ENCODE measurements at places on chromosomes 12 and 14.
A peak's percentile ranks its signal among the peaks of the same experiment; 100 is the strongest.

- DNase-seq: no peak
Measured at GRCh38 chr12:3097836-3098235, 20.7 kb downstream of the TSPAN9 start.

- peak; percentile 22 for DNase-seq
Measured at GRCh38 chr14:64879635-64880220, at the start of gene SPTB. Gene SPTB, minus strand, starts transcription at chr14:64879907. Its CDS starts 56,813 bp downstream, at chr14:64823094.

- no peak for DNase-seq
Measured at GRCh38 chr14:69002069-69002468, 23.0 kb upstream of the ACTN1 start.

DNA sequence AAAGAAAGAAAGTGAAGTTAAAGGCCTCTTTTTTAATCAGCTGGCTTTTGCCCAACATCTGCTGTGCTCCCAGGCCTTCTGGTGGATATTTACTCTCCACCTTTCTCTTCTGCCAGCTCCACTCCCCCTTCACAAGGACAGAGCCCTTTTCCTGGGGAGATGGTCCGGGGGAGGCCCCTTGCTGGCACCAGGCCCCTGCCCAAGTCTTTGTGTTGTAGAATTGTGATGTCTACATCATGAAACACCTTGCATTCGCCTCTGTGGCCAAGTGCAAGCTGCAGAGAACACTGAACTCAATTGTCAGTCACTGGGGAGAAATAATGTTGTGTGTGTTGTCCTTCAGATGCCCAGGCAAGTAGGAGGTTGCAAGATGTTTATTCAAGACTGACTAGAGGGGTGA lies 150.3 kb downstream of the DPF3 start:
- DNase-seq: no peak

DNA sequence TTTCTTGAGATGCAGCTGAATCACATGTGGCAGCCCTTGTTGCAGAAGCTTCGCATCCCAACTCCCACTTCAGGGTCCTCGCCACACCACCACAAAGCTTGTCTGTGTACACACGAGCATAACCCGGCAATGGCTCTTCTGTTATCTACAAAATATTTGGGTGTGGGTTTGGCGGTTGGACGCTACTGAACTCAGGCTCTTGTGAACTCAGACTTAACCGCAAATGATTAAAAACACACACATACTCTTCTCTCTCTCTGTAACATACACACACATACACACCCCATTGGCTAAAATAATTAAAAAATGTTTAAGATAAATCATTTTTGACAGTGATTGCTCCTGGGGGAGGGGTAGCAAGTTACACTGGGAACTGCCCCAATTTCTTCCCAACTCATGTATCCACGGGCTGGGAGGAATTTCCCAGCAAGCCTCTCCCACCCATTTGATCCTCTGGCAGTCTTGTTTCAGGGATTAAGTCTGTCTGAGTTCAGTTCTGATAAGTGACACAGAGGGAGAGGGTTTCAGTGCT lies 63.7 kb upstream of the MANSC4 start:
- DNase-seq: no peak

- no peak for DNase-seq
Measured at GRCh38 chr12:24820872-24821271, 128.0 kb downstream of the BCAT1 start.

DNA sequence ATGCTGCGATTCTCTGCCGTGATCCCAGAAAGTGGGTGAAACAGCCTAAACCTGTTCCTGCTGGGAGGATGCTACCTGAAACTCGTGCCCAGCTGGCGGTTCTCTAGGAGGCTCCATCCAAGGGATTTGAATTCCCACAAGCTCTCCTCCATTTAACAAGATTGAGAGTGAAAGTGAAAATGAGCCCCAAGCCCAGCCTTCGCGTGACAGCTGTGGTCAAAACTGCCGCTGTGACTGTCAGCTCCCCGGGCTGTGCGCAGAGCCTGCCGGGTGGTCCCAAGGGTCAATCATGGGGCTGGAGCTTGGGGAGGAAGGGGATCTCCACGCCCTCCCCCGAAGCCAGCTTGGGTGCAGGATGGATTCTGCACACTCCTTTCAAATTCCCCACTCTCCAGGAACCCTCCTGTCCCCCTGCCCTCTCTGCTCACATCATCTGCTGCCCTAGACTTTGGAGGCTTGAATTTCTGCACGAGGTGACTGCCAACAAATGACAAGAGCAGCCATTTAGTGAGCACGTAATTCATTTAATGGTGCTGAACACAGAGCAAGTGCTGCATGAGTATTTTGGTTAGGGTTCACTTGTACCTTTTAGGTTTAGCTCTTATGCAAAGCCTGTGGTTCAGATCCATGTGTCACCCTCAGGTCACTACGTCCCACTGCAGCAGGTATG lies 5.3 kb downstream of the ASB2 start:
- DNase-seq: no peak

GRCh38 chr12:130087222-130087621 lies 75.0 kb upstream of the FZD10 start:
- DNase-seq: no peak

DNA sequence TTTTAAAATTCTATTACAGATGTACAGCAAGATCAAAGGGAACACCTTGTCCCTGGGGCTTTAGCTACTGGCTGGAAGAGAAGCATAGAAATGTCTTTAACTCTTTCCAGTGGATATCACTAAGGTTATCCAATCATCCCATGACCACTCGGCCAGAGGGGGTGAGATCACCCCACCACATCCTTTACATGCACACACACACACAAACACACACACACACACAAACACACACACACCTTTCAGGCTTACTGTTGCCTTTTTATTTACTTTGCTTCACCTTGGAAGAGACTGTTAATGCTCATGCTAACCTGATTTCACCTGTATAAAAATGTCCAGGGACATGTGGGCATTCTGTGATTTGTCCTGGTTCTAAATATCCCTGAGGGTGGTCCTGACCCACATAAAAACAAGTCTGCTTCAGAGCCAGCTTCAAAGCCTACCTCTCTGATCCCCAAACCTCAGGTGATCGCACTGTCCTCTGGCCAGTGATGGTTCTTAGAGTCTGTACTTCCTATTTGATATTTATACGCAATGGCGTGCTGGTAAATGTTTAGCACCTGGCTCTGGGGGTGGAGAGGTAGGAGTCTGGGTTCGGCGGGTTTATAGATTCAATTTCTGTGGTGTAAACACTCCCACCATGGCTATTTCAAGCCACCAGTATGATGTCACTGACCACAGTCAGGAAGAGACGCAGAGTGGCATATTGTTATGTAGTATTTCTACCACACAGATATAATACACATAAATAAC lies 166.1 kb upstream of the EEA1 start:
- no peak for DNase-seq

- no peak for DNase-seq
Measured at GRCh38 chr14:74917646-74918081, 5.4 kb downstream of the RPS6KL1 start.

DNA sequence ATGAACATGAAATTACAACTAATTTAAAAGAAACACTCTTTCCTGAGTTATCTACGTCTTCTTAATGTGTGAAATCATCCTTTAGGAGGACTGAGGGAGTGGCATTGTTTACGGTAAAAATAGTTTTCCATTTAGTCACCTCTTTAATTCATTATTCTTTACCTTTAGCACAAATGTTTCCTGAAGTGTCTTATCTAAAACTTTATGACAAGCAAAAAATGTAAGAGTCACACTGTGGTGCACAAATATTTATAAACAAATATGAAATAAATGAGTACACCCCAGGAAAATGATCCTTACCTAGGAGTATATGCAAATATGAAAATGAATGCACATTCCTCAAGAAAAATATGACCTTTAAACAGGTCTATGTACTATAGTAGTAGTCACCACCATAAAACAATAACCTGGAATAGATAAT lies 104.6 kb downstream of the PTPRR start:
- DNase-seq: no peak

- no peak for DNase-seq
Measured at GRCh38 chr12:85072826-85073225, 36.7 kb downstream of the LRRIQ1 start.

Data from stimulated activated CD4-positive, alpha-beta T cell treated with anti-CD3 and anti-CD28 coated beads, TNF-alpha, amount 100 ng/mL, for 1 hour (primary cell).